Stimulated activated CD4-positive, alpha-beta T cell treated with anti-CD3 and anti-CD28 coated beads, Interleukin-1b, Interleukin-23, amount 100 ng/mL, for 48 hours (primary cell): ENCODE measurements at places on chromosomes 1 and 21.

GRCh38 chr1:32485554-32486255 is 20.8 kb downstream of the ZBTB8B start:
- DNase-seq = no peak

DNA sequence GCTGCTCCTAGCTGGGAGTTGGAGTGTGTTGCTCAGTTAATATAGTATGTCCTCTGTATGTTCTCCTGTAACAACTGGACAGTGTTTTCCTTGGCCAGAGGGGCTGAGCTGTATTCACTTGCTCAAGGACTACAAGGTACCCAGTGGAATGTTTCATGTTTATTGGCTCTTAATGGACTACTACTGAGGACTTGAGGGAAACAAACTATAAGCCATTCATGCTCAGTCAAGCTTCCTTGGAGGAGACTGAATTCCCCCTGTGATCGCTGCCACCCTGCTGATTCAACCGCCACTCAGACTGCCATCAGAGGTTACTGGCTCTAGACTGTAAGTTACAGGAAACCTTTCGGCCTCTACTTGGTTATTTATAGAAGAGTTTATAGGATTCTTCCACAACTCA is 166.6 kb downstream of the ZC3H11B start:
- DNase-seq = no peak

- DNase-seq = no peak
Measured at GRCh38 chr1:218611916-218612585, 266.9 kb downstream of the TGFB2 start.

DNA sequence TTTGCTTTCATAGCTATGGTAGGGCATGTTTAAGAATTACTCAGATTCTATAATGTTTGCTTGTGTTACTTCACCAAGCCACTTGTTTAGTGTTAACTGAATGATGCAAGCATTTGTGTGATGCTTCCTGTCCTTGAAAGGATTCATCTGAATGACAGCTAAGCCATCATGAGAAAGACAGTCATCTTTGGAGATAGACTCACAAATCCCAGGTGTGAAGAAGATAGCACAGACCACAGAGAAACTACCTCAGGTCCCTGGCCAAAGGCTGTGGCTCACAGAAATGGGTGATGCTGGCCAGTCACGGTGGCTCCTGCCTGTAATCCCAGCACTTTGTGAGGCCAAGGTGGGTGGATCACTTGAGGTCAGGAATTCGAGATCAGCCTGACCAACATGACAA is 321.4 kb downstream of the DPYD start:
- DNase-seq = no peak

DNA sequence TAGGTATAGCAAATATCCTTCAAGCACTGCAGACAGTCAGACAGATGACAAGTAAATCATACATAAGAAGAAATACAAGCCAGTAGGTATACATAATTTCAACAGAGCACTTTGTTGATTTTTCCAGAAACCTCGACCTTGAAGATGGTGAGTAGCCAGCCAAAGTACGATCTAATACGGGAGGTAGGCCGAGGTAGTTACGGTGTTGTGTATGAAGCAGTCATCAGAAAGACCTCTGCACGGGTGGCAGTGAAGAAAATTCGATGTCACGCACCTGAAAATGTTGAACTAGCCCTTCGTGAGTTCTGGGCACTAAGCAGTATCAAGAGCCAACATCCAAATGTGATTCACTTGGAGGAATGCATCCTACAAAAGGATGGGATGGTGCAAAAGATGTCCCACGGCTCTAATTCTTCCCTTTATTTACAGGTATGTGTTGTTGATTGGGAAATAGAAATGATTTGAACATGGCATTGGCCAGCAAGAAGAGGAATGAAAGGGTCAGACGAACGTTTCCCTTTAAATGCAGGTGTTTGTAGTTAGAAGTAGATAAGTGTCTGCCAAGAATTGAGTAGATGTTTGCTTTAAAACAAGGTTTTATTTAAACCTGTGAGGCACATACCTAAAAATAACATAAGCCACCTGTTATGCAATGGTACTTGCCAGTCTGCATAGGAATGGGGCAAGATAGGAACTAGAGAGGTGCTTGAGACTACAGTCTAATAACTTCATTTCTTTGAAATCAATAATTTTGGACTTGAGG is 2.7 kb downstream of the PDIK1L start:
- DNase-seq = no peak

- no peak for DNase-seq
Measured at GRCh38 chr1:226599636-226600238, 51.2 kb downstream of the STUM start.

DNA sequence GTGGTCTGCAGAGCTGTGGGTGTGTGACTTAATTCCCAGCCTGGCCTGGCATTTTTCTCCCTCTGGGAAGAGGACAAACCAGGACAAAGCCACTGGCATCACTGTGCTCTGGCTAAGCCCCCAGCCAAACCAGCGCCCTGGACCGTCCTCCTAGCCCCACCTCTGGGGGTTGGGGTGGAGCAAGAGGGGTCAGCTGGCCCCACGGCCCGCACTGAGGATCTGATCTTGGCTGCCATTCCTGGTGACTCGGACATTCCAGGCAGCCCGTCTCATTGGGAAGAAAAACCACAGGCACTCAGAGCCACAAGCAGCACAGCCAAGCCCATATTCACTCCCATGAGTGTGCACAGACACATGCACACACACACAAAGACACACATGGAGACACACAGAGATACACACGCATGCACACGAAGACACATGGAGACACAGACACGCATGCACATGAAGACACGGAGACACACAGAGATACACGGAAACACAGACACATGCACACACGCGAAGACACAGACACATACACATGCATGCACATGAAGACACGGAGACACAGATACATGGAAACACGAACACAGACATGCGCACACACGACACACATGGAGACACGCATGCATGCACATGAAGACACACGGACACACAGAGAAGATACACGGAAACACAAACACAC is 2.3 kb upstream of the MXRA8 start:
- no peak for DNase-seq

DNA sequence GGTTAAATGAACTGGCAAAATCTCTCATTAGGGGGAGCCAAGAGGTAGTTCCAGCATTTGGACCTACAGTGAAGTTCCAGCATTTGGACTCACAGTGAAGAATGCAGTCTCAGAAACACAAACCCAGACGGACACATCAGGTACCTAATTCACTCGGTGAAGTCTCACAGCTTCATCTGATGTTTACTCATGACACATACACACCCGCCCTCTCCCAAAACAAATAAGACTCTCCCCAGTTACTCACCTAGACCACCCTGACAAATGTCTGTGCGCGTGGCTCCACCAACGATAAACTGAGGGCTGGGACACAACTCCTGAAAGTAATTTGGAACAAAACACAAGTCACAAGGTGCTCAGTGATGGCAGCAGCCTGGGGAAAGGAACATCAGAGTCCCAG is 11.4 kb downstream of the CAPN8 start:
- no peak for DNase-seq

- DNase-seq = no peak
Measured at GRCh38 chr1:30319765-30320580, 403.4 kb downstream of the MATN1 start.

GRCh38 chr1:69661686-69662085 is 94.0 kb downstream of the LRRC7 start:
- no peak for DNase-seq

- no peak for DNase-seq
Measured at GRCh38 chr1:67642629-67643028, 42.4 kb upstream of the GADD45A start.

DNA sequence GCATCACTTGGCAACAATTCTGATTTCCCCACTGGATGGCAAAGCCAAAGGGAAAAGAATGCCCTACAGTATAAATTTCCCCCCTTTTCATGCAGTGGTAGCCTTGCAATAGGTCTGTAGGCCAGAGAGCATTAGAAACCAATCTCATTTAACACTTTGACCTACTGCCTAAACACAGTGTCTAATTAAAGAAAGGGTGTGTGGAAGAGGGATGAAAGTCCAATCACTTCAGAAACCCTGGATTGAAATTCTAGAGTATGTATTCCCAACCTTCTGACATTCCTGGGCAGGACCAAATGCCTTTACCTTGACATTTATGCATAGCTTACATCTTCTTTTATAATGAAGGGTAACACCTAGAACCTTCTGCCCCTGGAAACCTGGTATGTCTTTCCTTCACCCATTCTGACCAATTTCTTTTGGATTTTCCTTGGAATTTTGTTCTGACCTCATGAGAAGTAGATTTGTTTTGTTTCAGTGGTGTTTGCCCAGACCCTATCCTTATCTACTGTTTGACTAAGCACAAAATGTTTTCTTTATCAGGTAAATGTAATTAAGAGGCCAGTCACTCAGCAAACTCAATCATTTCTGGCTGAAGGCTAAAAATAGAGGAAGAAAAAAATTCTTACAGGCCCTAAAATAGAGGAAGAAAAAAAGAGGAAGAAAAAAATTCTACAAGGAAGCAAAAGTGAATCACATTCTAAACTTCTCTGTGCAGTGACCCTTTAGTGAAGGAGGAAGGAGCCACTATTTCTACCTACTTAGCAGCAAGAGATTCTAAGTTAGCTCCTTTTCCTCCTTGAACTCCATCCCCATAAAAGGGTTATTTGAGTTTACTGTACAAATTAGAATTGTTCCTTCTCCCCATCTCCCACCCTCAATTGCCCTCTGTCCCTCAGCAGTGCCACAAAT is 129.5 kb upstream of the DSCAM start:
- DNase-seq = no peak

DNA sequence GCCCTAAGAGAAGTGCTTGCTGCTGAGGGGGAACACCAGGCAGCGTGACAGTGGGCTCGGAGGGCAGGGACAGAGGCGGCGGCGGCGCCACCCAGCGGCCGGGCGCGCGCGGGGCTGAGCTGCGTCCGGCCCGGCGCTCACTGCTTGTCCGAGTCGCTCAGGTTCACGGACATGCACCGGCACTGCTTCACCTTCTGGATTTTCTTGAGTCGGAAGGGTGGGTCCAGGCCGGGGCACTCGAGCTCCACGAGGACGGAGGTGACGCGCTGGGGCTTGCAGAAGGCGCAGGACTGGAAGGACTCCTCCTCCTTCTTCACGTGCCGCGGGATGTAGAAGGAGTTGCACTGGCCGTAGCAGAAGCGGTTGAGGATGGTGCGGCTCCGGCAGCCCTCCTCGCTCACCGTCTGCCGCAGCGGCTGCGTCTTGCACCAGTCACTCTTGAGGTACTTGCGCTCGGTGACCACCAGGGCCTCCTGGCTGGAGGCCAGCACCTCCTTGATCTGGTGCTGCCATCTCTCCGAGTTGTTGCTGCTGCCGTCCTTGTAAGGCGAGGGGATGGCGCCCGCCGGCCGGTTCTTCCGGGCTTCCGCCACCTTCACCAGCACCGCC is 119.0 kb downstream of the GREM2 start:
- DNase-seq = peak; percentile 5

GRCh38 chr1:7233646-7234470 is 448.6 kb downstream of the CAMTA1 start:
- no peak for DNase-seq

- no peak for DNase-seq
Measured at GRCh38 chr1:86993269-86993985, 79.0 kb downstream of the HS2ST1 start.

- DNase-seq = peak; percentile 29
Measured at GRCh38 chr1:172745014-172745413, 86.1 kb downstream of the FASLG start.
